ENCODE measurements at places on chromosomes 16 and 17.

- no peak for DNase-seq
Measured at GRCh38 chr16:66844009-66844341, 239 bp upstream of the CA7 start.

GRCh38 chr16:19093631-19094541, 19.9 kb upstream of the ITPRIPL2 start:
- DNase-seq, result no peak

GRCh38 chr16:11399261-11399831, 54.1 kb downstream of the RMI2 start:
- DNase-seq, result no peak

GRCh38 chr17:40071313-40072039, 8.7 kb downstream of the THRA start:
- DNase-seq, result no peak

- no peak for DNase-seq
Measured at GRCh38 chr16:71296584-71297340, 7.6 kb upstream of the CMTR2 start.

- no peak for DNase-seq
Measured at GRCh38 chr16:77299395-77299794, 100.2 kb downstream of the SYCE1L start.

- no peak for DNase-seq
Measured at GRCh38 chr17:53490447-53490968, 332.2 kb upstream of the KIF2B start.

DNA sequence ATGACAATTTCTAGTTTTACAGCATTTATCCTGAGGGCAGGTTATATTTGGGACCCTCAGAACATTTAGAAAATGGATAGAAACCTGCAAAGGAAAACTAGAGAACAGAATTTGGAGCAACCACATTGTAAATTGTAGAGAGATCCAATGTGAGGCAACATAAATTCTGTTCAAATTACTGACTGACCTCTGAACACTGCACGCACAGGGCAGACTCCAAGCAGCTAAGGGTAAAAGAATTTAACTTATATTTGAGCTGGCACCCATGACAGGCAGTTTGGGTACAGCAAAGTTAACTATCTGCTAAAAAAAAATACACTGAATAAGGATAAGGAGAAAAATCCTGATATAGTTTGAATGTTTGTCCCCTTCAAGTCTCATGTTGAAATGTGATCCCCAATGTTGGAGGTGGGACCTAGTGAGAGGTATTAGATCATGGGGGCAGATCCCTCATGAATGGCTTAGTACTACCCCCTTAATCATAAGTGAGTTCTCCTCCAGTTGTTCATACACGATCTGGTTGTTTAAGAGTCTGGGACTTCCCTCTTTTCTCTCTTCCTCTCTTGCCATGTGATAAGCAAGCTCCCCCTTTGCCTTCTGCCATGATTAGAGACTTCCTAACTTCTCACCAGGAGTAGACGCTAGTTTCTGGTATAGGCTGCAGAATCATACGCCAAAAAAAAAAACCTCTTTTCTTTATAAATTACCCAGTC, 75.7 kb downstream of the FBXL20 start:
- no peak for DNase-seq

DNA sequence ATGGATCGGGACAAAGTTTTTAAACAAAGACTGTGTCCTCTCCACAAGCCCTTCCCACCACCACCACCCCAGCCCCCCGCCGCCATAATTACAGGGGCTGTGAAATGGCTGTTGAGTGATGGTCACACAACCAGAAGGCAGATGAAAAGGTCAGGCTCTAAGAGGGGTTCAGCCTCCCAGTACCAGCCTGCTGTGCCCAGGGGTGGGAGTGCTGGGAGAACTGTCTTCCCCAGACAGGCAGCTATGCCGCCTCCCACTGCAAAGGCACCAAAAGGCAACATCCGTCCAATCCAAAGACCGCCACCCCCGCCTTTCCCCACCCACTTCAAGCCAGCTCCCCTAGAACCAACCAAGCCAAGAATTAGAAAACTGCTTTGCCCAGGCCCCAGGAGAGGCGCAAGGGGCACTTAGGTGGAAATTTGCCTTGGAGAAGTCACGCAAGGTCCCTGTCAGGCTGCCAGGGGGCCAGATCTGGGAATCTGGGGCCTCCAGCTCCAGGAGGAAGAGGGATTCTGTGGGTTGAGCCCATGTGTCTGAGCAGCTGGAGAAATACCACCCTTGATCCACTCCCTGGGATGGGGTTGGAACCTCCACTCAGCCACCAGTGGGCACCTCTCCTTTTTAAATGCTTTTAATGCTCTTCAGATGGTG, 14.4 kb downstream of the CARHSP1 start:
- DNase-seq, result no peak

DNA sequence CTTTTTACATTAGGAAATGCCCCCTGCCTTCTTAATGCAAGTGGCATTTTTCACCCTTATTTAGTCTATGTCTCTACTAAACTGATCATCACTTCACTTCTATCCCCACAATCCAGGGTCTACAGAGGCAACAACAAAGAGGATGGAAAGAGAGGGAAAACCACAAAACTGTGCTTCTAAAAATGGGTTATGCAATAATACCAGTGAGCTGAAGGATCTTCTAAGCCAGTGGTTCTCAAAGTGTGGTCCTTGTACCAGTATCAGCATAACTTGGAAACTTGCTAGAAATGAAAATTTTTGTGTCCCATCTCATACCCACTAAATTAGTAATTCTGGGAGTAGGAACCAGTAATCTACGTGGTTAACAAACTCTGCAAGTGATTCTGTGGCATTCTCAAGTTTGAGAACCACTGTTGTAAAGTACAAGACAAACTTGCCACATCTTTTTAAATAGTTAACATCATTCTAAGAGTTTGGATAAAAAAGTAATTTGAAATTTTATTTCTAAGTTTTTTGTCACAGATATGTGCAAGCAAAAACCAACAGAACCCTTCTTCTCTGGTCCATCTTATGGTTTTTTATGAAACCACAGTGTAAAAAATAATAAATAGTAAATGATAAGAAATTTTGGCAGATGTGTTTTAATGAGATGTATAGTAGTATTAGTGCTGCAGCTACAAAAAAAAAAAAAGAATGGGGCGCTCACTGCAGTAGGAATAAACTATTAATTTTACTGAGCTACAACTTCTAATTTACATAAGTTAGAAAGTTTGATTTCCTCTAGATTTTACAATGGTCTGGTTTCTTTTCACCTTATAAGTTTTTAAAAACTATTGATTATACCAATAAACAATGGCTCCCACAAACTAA, 16.2 kb downstream of the CDC27 start:
- peak; percentile 12 for DNase-seq

DNA sequence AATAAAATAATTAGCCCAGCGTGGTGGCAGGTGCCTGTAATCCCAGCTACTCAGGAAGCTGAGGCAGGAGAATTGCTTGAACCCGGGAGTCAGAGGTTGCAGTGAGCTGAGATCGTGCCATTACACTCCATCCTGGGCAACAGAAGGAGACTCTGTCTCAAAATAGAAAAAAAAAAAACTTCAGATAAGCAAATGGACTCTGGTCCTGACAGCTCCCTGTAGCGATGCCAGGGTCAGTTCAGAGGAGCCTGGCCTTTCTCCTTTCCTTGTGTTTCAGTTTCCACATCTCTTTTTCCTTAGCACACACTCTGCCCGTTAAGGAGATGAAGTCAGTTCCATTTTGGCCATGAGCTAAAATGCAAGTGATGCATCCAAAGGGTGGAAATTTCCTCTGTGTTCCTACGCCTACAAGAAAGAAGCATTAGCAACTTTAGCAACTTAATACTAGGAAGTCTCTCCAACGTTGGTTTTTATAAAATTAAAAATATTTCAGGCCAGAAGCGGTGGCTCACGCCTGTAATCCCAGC, 11.6 kb upstream of the GRB2 start:
- DNase-seq, result no peak

- peak; percentile 94 for DNase-seq
Measured at GRCh38 chr16:75238132-75238852, 13.1 kb downstream of the BCAR1 start.

GRCh38 chr16:87762071-87762571, 3.7 kb downstream of the KLHDC4 start:
- DNase-seq, result no peak

DNA sequence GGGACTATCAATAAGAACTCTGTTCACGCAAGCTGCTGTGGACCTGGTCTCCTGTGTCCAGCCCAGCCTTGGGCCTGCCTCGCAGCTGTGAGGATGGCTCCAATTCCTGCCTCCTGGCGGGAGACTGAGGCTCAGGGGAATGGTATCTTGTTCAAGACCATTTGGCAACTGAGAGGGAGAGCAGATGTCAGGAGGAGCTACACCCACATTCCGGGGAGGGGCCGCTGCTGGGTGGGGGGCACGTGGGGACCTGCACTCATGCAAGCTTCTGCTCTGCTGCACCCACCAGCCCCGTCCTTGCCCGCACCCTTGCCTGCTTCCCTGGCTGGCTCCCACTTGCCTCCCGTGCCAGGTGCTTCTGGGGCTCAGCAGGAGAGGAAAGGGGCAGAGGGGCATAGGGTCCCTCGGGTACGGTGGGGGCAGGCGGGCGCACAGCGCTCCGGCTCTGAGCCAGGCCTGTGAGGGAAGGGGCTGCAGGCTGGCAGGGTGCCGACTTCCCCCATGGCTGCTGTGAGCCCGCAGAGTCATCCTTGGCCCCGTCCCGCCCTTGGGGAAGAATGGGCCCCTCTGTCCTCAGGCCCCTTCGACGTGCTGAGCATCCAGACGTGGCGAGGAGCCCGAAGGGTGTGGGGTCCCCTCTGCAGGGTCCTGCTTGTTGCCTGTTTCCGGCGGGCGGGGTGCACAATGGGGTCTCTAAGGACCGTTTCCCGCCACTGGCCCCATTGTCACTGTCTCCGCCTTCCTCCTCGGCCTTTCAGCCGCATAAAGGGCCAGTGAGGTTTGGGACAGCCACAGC, 2.7 kb downstream of the METRN start:
- DNase-seq, result no peak

- peak; percentile 36 for DNase-seq
Measured at GRCh38 chr16:4319454-4320421, 3.9 kb downstream of the GLIS2 start.

- no peak for DNase-seq
Measured at GRCh38 chr16:79602628-79603014, 2.1 kb upstream of the MAF start.

- DNase-seq, result no peak
Measured at GRCh38 chr17:65807361-65807760, 245.9 kb upstream of the AXIN2 start.

DNA sequence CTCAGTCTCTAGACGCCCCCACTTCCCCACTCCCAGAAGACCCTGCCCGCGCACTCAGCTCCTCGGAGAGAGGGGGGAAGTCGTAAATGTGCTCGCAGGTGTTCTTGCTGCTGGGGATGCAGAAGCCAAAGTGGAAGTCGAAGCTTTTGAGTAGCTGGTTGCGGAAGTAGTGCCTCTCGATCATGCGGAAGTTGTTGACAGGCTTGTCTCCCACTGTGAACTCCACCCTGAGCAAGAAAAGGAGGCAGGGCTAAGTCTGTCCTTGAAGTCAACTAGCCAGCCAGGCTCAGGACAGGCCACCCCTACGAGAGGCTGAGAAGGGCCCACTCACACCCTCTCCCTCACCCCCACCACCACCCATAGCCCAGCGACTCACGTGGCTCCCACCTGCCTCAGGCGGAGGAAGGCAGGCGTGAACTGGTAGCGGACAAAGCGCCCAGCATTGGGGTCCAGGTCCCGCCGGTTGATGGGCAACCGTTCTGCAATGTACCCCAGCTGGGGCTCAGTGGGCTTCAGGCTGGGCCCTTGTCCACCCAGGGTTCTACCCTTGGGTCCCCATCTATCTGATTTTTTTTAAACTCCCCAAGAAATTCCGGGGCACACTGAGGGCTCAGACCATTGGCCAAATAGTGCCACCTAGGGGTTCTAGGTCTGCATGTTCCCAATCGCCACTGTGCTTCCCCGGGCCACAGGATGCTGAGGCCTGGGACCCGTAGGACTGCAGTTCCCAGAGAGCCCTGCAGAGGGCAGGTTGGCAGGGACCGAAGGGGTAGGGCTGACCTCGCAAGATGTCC, 4.6 kb downstream of the UNC119 start:
- peak; percentile 72 for DNase-seq

DNA sequence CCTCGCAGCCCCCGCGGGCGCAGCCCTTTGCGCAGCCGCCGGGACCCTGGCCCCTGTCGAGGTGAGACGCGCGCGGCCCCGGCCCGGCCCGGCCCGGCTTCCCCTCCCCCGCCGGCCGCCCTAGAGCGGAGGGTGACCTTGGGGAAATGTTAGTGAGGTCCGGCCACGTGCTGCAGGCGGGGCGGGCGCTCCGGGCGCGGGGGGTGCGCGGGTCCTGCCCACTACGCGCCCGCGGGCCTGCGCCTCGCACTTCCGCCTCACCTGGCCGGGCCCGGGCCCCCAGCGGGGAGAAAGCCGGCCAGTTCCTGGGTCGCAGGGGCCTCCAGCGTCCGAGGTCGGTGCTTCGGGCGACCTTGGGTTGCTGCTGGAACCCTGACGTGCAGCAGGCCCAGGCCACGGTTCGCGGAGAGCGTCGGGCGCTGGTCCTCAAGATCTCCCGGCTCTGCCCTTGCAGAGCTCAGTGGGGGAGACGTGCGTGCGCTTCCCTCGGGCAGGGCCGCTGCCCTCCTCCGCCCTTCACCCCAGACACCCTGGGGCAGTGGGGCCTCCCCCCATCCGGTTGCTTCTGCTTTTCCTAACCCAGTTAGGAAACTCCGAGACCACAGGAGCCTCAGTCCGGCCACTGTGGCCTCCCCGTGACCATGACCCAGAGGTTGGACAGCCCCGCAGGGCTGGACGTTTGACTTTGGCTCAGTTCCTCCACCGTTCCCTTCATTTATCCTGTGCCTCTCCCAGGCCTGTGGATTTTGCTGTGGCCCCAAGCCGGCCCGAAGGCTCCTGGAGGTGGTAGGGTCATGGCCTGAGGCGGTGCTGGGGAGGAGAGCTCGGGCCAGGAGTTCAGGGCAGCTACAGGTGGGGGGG, 791 bp downstream of the MCRIP2 start:
- no peak for DNase-seq

GRCh38 chr16:77273-77806, 685 bp upstream of the MPG start:
- peak; percentile 64 for DNase-seq
